KBM-7 (cell line): ENCODE measurements at places on chromosomes 16 and 17.
A peak's percentile ranks its signal among the peaks of the same experiment; 100 is the strongest.

GRCh38 chr16:65235339-65236177 lies 113.7 kb upstream of the CDH11 start:
- DNase-seq, result no peak

- DNase-seq, result no peak
These were observed 18.9 kb downstream of the CLTC start for GRCh38 chr17:59638553-59638952.

DNA sequence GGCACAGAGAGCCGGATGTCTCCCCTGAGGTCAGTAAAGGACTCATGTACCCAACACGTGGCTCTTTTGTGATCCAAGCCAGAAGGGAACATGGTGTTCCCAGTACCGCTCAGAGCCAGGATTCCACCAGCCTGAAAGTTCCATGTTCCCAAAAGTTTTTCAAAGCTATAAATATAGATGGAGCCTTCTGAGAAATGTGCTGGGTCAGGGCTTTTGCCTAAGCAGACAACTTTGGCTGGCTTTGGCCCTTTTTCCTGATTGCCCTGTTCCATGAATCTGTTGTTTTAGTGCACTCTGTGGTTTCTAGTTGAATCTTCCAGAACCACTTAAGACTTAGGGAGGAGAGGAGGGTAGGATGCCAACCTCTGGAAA lies 128.5 kb upstream of the HS3ST2 start:
- no peak for DNase-seq

DNA sequence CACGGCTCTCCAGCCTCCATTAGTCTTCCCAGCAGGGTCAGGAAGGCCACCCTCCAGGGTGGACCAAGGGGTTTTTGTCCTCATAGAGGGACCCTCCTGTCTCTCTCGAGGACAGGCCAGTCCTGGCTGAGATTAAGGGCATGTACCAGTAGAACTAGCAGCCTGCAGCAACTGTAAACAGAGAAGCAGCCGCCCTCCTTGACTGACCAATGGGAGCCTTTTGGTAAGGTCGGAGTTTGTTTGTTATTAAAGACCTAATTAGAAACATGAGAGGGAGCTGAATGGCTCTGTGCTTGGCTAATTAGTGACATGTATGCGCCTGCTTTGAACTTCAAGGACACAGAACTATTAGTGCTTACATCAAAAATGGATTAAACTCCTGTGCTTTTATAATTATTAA lies 80.0 kb downstream of the CCDC182 start:
- no peak for DNase-seq

- no peak for DNase-seq
These were observed 1.9 kb upstream of the MLLT6 start for GRCh38 chr17:38702916-38703741.

DNA sequence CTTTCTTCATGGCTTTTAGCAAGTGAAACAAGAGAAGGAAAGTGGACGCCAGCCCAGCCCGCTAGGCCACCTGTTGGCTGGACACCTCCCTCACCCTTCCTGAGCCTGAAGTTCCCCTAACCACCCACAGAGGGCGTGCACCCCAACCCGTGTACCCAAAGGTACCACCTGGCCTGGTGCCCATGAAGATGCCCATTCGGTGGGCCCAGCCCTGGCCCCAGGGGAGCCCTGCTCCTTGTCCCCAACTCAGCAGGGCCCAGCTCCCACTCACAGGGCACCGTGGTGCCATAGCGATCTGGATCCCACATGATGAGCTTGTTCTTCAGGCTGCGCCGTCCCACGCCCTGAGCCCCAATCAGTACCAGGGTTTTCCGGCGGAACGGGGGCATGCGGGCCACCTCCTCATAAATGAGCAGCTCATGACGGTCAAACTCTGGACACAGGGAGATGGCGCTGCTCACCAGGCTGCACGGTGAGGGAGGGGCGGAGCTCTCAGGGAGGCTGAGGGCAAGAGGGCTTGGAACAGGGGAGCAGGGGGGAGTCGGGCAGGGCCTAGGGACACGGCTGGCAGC lies 26.8 kb downstream of the MPP2 start:
- peak; percentile 41 for DNase-seq

- DNase-seq, result no peak
These were observed 26.1 kb upstream of the XYLT1 start for GRCh38 chr16:17496891-17497290.

GRCh38 chr16:84074721-84075120 lies 32.1 kb upstream of the SLC38A8 start:
- no peak for DNase-seq

DNA sequence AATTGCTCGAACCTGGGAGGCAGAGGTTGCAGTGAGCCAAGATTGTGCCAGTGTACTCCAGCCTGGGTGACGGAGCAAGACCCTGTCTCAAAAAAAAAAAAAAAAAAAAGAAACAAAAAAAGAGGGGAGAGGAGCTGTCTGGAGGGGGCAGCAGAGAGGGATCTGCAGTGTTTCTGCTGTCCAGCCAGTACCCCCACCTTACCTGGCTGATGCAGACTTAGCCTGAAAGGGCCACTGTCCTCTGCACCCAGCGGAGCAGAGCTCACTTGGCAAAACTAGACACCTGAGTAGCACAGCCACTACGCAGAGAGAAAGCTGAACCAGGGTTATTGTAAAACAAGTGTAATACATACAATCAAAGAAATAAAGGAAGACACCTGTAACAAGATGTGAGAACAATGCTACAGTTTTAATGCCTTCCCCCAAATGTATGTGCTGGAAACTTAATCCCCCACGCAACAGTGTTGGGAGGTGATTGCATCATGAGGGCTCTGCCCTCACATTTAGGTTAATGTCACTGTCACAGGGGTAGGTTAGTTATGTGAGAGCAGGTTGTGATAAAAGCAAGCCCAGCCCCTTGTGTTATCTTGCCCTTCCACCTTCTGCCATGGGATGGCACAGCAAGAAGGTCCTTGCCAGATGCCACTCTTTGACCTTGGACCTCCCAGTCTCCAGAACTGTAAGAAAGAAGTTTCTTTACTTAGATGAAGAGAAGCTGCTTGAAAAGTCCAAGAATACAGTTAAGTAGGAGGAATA lies 211.2 kb downstream of the RPTOR start:
- no peak for DNase-seq

- no peak for DNase-seq
These were observed 15.4 kb downstream of the GPT2 start for GRCh38 chr16:46899443-46900143.

GRCh38 chr16:11159282-11159681 lies 96.7 kb downstream of the SOCS1 start:
- DNase-seq, result no peak

- no peak for DNase-seq
These were observed 9.3 kb downstream of the PLXDC1 start for GRCh38 chr17:39141915-39142664.

DNA sequence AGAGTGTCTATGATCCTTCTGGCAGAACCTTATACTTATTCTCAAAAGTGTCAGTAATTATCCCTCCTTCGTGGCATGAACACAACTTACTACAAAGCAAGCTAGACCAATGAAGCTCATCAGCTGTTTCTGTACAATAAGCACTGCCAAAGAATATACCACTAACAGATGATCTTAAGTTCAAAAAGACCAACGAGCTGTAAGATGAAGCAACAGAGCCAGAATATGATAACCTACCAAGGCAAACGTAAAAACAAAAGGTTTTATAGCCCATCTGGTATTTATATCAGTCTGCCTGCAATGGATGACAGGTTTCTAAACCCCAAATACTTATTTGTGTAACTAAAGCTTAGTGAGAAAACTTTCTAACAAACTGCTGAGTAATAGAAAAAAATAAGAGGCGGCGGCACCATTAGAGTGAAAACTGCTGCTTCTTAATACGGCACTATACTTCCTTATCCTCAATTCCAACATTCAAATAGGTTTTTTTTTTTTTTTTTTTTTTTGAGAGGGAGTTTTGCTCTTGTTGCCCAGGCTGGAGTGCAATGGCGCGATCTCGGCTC lies 22.1 kb downstream of the NME2 start:
- no peak for DNase-seq

DNA sequence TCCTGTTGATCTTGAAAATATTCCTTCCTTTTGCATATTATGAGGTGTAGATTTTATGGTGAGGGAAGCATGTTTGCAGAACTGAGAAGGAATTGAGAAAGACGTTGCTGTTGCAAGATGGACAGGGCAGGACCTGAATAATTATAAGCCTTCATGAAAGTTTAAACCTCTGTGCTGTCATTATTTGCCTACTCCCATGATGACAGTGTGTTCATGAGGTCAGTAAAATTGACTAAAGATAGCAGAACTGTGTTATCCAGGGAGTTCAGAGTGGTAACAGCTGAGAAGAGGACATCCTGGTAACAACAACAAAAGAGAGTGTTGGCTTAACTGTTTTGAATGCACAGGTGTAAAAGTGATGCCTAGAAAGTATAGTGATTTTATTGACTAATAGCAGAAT lies 45.3 kb upstream of the HLF start:
- DNase-seq, result no peak

DNA sequence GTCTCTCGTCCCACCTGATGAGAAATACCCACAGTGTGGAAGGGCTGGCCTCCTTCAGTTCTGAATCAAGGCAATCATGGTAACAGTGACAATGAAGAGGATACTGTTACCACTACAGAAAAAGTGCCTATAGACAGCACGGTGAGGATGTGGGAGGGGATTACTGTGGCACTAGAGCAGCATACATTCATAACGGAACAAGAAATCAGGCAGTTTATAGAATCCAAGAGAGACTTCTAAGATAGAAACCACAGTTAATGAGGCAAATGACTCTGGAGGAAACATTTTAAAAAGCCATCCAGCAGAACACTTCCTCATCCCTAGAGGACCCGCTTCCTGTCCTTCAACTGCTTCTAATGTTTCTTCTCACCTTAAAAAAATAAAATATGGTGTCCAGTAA lies 2.7 kb downstream of the RUSF1 start:
- peak; percentile 88 for DNase-seq
